Activated CD4-positive, CD25-positive, alpha-beta regulatory T cell treated with anti-CD3 and anti-CD28 coated beads, Interleukin-2, amount 50 U/mL, for 72 hours (primary cell): ENCODE measurements at places on chromosomes 1 and 21.

GRCh38 chr1:64631346-64632034 is 113.4 kb upstream of the RAVER2 start:
- no peak for DNase-seq

DNA sequence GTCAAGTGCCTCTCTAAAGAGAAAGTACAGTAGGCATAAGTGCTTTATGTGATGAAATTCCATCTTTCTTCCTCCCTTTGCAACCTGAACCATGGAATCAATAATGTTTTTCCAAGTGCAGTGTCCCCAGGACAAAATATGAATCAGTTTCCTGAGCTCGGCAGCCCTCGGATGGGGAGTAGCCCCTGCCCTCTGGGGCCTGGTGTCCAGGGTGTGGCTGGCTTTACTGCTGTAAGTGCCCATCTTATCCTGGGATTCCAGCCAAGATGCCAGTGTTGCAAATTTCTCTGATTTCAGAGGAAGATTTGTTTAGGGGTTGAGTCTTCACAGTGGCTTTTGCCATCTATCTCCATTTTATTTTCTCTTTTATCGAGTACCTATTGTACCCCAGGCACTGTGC is 40.5 kb upstream of the SRP9 start:
- no peak for DNase-seq

DNA sequence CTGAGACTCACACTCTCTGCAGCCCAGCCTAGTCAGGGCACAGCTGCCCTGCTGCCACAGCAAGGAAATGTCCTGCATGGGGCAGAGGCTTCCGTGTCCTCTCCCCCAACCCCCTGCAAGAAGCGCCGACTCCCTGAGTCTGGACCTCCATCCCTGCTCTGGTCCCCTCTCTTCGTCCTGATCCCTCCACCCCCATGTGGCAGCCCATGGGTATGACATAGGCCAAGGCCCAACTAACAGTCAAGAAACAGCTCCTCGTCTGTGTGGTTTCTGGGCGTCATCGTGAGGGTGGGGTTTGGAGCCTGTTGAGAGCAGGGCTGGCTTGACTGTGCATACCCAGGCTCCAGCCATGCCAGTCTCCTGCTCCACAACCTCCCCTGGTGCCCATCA is 19.5 kb downstream of the FAAH start:
- DNase-seq, result no peak

DNA sequence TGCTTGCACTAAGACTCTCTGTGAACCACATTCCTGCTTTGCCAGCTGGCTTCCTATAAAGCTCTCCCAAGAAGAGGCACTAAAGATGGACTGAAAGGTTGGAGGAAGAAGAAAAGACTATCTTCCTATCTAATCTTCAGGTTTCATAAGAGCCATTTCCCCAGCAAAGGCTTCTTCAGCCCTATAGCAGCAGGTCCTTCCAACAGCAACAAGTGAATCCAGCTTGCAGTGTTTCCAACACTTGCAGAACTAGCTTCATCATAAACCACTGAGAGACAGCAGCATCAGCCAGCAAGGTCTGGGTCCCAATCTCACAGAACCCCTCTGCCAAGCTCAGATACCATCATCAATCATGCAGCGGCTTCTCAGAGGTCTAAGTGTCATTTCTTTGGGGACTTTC is 28.1 kb downstream of the FOXJ3 start:
- no peak for DNase-seq

DNA sequence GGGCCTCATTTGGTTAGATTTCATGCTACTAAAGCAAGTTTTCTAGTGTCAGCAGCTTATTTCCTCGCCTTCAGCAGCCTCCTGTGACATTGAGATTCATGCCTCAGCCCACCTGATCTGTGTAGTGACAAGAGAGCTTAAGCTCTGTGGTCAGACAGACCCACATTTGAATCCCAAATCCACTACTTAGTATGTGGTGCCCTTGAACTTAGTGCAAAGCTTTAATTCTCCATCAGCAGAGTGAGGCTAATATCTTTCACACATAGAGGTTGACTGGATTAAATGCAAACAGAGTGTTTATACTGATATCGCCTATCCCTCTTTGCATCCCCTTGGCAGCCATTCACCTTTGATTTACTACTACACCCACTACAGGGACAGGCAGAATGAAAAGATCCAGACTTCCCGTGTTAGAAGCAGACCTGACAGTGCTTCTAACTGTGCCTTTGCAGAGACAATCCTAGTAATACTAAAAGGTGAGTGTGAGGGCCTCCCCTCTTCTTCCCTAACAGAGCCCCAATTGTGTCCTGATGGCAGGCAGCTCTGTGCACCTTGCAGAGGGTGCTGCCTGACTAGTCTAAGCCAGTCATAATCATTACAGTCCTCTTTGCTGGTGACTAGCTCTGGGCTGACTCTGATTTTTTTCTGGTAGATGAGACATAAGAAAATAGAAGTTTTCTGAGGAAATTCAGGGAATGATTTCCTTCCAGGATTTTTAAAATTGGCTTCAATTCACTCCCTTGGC is 264.0 kb downstream of the CTH start:
- DNase-seq, result no peak

DNA sequence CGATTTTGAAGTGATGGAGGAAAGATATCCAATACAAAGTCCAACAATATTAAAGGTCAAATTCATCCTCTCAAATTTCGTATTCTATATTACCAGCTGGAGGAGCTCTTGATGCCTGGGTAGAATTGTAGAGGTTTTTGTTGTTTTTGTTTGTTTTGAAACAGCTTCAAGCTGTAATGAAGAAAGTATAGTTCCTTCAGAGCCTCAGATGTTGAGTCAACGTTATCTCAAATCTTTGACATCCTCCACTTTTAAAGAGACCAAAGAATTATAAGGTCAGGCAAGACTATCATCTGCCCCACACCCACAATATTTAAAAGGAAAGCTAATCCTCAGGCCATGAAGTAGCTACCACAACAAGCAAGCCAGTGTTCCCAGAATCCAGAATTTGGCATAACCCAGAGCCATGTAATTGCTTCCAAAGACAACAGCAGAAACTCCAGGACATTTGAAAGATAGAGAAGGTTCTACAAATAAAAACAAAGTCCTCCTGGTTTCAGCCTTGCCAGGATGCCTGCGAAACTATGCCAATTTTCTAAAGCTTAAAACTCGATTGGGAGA is 24.9 kb downstream of the VAV3 start:
- no peak for DNase-seq

DNA sequence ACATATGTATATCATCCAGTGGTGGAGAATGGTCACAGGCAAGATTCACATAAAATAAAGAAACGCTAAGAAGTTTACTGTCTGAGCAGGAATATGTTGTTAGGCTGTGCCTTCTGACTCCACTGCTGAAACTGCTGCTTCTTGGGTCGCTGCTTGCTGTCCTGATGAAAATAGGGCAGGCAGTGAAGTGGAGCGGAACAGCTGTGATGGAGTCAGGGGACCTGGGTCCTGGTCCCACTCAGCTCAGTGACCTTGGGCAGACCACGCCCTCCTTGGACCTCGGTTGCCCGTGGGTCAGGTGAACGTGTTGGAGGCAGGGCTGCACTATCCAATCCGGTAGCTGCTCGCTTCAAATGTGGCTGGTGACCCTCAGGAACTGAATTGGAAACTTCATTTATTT is 33.4 kb upstream of the IFFO2 start:
- DNase-seq, result no peak

- DNase-seq, result no peak
Measured at GRCh38 chr1:166905136-166905535, 29.1 kb upstream of the TADA1 start.

- DNase-seq, result no peak
Measured at GRCh38 chr1:115717541-115717940, 51.0 kb downstream of the CASQ2 start.

DNA sequence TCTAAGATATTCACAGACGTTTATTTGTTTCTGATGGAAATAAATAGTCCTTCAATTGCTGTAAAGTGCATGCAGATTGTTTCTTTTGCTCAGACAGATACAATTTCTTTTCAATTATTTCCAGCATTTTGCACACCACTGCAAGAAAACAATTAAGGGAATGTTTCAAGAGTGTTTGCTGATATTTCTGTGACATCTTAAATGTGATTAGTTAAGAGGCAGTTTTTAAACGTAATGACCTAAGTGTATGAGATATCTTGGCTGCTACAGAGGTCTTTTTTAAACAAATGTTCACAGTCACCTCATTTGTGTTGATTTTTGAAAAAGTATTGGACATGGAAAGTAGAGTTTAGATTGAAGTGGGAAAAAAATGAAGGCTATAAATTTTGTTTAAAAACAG is 262.3 kb upstream of the BRINP3 start:
- DNase-seq, result no peak
